ENCODE measurements at places on chromosomes 6 and 20.

GRCh38 chr6:118101220-118101619 lies 194.2 kb downstream of the SLC35F1 start:
- DNase-seq, result no peak

- DNase-seq, result no peak
These were observed 75.7 kb downstream of the SYNJ2 start for GRCh38 chr6:158057213-158057987.

DNA sequence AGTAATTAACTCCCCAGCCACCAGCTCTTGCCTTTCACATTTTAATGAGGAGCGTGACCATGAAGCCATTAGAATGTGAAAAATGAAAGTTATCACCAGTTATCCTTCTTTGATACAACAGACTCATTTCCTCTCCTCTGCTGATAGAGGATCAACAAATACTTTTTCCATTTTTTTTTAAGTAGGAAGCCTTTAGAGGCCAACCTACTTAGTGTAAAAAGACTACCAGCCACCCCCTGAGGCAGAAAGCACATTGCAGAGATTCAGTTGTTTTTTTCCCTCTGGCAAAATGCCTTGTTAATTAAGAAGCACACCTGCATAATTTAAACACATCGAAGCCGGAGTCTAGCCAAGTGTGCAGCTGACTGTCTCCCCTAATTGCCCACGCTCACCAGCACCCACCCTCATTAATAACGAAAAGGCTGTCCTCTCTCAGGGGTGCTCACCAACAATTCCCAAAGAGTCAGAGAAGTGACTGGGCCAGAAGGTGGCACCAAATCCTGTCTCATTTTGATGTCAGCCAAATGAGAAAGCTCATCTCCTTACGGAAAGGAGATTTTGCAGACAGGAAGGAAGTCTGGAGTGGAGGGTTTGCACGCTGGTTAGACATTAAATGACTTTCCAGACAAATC lies 60.9 kb upstream of the MC3R start:
- no peak for DNase-seq

- DNase-seq, result no peak
These were observed 24.9 kb upstream of the PHACTR2 start for GRCh38 chr6:143652841-143653331.

DNA sequence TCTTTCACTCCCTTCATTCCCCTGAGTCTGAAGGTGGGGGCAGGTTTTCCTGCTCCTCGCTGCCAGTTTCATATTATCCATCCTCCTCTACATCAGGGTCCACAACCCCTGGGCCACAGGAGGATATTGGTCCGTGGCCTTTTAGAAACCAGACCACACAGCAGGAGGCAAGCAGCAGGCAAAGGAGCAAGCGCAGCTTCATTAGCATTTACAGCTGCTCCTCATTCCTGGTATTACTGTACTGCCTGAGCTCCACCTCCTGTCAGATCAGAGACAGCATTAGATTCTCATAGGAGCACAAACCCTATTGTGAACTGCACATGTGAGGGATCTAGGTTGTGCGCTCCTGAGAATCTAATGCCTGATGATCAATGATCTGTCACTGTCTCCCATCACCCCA lies 380.3 kb downstream of the ARHGAP18 start:
- no peak for DNase-seq

DNA sequence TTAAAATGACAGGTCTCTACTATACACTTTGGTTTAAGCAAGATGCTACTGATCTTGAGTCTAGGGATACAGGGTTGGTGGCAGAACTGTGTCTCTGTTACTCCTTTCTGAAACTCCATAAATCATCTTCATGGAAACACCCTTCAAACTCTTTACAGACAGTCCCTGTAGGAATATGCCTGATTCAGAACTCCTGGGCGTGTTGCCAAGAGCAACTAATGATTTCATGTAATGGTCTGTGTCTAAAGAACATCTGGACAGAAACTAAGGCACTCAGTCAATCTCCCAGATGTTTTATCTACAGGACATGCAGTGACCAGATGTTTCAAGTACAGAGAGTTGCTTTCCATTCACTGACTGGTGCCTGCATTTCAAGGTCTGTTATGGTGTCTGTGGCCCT lies 464.4 kb upstream of the CHD6 start:
- DNase-seq, result no peak

DNA sequence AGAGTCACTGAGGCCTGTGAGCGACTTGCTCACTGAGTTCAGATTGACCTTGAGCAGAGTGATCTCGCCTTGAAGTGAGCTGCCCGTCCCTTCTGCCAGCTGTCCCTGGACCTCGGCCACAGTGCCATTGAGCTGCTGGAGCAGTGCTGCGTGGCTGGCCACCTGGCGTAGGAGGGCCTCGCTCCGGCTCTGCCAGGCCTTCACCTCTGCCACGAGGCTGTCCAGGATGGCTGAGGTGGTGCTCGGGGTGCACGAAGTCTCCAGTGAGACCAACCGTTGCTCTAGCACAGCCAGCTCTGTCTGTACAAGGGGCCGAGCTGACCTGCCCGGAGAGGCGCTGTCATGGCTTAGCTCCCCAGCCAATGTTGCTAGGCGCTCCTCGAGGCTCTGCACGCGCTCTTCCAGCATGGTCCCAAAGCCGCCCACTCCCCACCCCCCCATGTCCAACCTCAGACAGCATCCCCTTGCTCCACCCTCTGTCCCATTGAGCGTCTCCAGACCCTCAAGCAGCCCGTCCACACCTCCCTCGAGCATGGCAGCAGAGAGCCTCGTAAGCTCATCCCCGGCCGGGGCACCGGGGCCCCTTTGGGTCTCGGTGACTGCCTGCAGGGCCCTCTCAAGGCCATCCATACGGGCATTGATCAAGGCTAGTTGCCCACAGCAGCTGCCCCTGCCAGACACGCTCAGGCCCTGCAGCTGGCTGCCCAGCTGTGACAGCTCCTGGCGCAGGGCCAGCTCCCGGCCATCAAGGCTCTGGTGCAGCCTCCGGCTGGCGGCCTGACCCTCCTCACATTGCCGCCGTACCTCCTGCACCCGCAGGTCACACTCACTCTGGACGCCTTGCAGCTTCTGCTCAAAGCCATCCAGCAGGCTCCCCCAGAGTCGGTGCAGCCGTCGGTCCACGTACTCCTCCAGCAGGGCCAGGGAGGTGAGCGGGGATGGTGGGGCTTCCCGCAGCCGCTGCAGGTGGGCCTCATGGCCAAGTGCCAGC lies 4.6 kb downstream of the EMILIN3 start:
- no peak for DNase-seq

All from stimulated activated CD8-positive, alpha-beta memory T cell treated with anti-CD3 and anti-CD28 coated beads, Interleukin-15, amount 100 ng/mL, for 4 hours (primary cell).